HCT116 (cell line): ENCODE measurements at places on chromosomes 7 and 10. TPM values are rescaled to one million over a fixed set of nuclear protein-coding genes. Genes with fewer than 3 reads are reported as not detected.

- H3K27ac ChIP-seq: peak overlapping the region; percentile 17; the same call in 1 of the 2 replicates
- no peaks in the 10 kb centered on the region for H3K27me3 ChIP-seq
- DNase-seq: peak; percentile 31
Measured at GRCh38 chr7:55254596-55255495, 110.3 kb upstream of the LANCL2 start.

The GARIN1A gene
- 0.49 TPM for total RNA-seq

DNA sequence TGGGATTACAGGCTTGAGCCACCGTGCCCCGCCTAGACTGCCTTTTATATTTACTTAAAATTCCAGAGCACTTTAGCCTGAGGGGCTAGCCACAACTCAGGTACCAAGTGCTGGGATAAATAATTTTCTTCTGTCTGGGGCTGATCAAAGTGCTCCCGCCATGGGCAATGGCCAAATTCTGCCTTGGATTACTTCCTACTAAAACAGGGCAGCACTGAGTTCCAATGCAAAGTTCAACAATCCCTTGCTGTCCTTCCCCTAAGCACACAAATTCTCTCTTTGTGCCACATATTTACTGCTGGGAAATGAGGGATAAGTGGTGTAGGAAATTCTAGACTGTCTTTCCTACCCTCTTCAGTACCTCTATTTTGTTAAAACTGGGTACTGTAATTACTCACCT lies 34.4 kb upstream of the ZNF92 start:
- no peak for DNase-seq
- no peaks in the 10 kb centered on the region for H3K36me3 ChIP-seq
- H3K4me3 ChIP-seq: no peak overlapping the region
- no peak overlapping the region for H3K27ac ChIP-seq
- H3K27me3 ChIP-seq: no peaks in the 10 kb centered on the region

DNA sequence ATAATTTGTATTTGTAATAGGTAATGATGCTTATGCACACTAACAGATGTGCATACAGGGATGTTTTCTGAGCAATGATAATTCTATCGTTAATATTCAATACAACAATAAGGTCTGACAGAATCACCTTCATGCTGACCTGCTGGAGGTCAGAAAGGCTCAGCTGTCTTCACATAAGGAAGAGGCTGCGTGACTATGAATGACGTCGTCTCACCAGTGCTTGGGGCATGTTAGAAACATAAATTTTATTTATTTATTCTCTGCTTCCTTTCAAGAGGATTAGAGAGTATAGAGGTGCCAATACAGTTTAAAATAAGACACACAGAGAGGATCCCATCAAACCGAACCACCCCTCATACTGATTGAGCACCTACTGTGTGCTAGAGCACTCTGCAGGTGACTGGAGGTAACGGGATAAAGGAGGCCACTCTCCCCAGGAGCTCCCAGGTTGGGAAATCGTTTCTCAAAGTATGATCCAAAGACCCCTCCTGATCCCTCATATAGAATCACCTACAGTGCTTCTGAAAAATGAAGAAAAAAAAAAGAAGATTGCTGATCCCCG lies 265.6 kb upstream of the NPVF start:
- H3K4me1 ChIP-seq: no peaks in the 10 kb centered on the region
- H3K27me3 ChIP-seq: peaks cover 6% of the 10 kb centered on the region; the same call in 1 of the 2 replicates
- H3K36me3 ChIP-seq: no peaks in the 10 kb centered on the region
- no peak for DNase-seq

GRCh38 chr10:29585488-29585976 lies 49.2 kb downstream of the SVIL start:
- peaks cover 16% of the 10 kb centered on the region for H3K4me1 ChIP-seq
- no peaks in the 10 kb centered on the region for H3K27me3 ChIP-seq
- no peak overlapping the region for H3K27ac ChIP-seq
- no peak for DNase-seq
- H3K36me3 ChIP-seq: no peaks in the 10 kb centered on the region

The PON1 gene
- 0.20 TPM for total RNA-seq

DNA sequence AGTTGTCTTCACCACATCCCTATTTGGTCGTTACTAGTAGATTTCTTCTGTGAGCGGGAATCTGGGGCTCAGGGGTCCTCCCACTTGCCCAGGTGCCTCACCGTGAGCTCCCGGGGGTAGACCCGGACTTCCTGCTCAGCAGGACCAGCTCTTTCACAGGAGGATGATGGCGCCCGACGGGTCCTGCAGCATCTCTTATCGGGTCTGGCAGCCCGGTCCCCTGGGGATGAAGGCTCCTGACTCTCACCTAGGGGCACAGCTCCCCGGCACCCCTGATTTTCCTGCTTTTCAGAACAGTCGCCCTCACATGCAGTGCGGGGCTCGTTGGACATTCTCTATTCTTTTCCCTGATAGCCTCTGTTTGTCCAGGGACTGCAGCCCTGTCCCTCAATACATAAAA lies 33.0 kb upstream of the SHH start:
- no peak overlapping the region for H3K4me3 ChIP-seq
- 0 out of 2 replicates have a peak, but pooled peaks cover 3% of the 10 kb centered on the region for H3K4me1 ChIP-seq
- H3K27me3 ChIP-seq: no peaks in the 10 kb centered on the region
- no peak overlapping the region for H3K27ac ChIP-seq

GRCh38 chr10:63437116-63437949 lies 28.4 kb downstream of the JMJD1C start:
- H3K27ac ChIP-seq: no peak overlapping the region
- no peaks in the 10 kb centered on the region for H3K36me3 ChIP-seq
- peaks cover 37% of the 10 kb centered on the region for H3K4me1 ChIP-seq
- H3K4me3 ChIP-seq: no peak overlapping the region
- H3K27me3 ChIP-seq: no peaks in the 10 kb centered on the region

GRCh38 chr10:129104266-129105045 lies 362.6 kb upstream of the MGMT start:
- H3K4me1 ChIP-seq: no peaks in the 10 kb centered on the region
- DNase-seq: no peak
- no peak overlapping the region for H3K4me3 ChIP-seq
- H3K27me3 ChIP-seq: no peaks in the 10 kb centered on the region
- no peak overlapping the region for H3K27ac ChIP-seq

DNA sequence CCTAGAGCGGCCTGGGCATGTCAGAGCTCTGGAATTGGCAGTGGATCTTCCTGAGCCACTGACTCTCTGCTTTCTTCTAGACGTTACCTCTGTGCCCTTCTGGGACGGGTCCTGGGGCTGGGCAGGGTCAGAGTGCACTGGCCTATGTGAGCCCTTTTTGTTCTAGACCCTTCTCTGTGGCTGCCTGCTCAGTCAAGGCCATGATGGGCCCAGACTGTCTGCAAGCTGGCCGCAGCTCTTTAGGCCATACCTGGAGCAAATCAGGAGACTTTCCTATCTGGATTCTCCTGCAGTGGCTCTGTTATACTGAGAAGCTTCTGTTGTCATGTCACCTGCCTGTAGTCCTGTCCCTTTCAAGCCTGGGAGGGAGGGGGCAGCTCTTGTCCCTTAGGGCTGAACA lies 70.1 kb downstream of the ADCY1 start:
- H3K4me1 ChIP-seq: no peaks in the 10 kb centered on the region
- DNase-seq: no peak
- H3K27ac ChIP-seq: no peak overlapping the region
- H3K4me3 ChIP-seq: no peak overlapping the region

- no peaks in the 10 kb centered on the region for H3K27me3 ChIP-seq
- H3K4me3 ChIP-seq: no peak overlapping the region
- no peak for DNase-seq
- no peak overlapping the region for H3K27ac ChIP-seq
Measured at GRCh38 chr7:151135866-151136843, 31.3 kb downstream of the GBX1 start.

- H3K36me3 ChIP-seq: no peaks in the 10 kb centered on the region
- no peaks in the 10 kb centered on the region for H3K4me1 ChIP-seq
- no peak overlapping the region for H3K4me3 ChIP-seq
Measured at GRCh38 chr10:13810568-13810967, 223.8 kb downstream of the PRPF18 start.

GRCh38 chr7:65978891-65979582 lies 3.0 kb downstream of the GUSB start:
- no peak overlapping the region for H3K27ac ChIP-seq
- no peak overlapping the region for H3K4me3 ChIP-seq
- no peaks in the 10 kb centered on the region for H3K27me3 ChIP-seq
- H3K36me3 ChIP-seq: peaks cover 21% of the 10 kb centered on the region; the same call in 1 of the 2 replicates
- H3K4me1 ChIP-seq: peaks cover 13% of the 10 kb centered on the region

The GNAT3 gene
- not detected for total RNA-seq

DNA sequence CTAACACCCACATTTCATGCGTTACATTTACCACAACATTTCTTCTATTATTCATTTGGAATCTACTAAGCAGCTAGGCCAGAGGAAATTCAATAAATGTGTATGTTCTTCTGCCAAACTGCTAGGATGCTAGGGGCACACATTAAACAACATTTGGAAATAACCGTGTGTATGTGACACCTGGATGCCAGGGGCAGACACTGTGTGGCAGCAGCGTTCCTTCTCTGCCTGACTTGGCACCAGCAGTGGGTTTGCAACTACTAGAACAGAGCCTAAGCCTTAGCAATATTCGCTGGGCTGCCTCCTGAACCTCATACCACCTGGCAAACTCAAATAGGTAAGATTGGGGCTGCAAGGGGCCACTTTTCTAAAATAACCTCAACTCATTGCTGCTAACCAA lies 182.1 kb downstream of the CHCHD3 start:
- H3K4me3 ChIP-seq: no peak overlapping the region
- no peaks in the 10 kb centered on the region for H3K27me3 ChIP-seq
- H3K36me3 ChIP-seq: no peaks in the 10 kb centered on the region
- DNase-seq: no peak
- no peak overlapping the region for H3K27ac ChIP-seq
- H3K4me1 ChIP-seq: no peaks in the 10 kb centered on the region

The C7orf57 gene
- 0.15 TPM for total RNA-seq

DNA sequence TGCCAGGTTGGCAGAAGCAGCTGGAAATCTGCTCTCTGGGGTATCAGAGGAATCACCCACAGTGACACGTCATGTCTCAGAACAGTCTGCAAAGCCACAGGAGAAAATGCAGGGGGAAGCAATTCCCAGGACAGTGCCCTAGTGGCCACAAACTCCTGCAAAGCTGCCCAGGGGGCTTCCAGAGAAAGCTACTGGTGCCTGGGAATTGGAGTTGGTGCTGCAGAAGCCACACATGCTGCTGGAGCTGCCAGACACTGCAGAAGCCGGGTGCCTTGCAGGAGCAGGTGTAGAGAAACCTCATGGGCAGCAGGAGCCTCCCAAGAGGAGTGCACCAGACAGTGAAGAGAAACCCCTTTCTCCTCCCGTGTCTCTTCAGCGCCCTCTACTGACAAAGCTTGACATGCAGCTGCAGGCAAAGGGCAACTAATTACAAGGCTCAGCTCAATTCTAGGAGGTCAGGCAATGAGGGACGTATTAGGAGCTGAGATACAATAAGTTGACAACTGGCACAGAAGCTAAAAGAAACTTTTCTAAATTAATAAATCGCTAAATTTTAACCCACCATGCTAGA lies 30.2 kb upstream of the NUB1 start:
- H3K27me3 ChIP-seq: no peaks in the 10 kb centered on the region
- DNase-seq: no peak
- no peak overlapping the region for H3K27ac ChIP-seq
- H3K36me3 ChIP-seq: no peaks in the 10 kb centered on the region
- H3K4me1 ChIP-seq: no peaks in the 10 kb centered on the region
- H3K4me3 ChIP-seq: no peak overlapping the region

DNA sequence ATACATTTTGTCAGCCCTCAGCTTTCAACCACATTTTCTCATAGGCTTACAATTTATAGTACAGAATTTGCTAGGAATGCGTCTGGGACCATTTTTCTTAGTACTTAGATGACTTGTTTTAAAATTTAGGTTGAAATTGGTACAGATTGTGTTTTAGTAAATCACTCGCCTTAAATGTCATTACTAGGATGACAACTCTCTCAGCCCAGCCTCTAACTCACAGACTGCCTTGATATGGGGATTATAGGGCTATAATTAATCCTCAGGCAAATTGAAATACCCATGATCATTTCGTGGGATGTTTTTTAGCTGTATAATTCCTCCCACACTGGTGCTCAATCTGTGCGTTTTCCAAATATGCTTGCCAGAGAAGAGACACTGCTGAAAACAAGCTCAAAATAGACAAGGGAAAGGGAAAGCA lies 299.7 kb upstream of the AKR1E2 start:
- no peaks in the 10 kb centered on the region for H3K27me3 ChIP-seq
- no peak overlapping the region for H3K27ac ChIP-seq
- no peak for DNase-seq
- peaks cover 7% of the 10 kb centered on the region; the same call in 1 of the 2 replicates for H3K4me1 ChIP-seq
- H3K36me3 ChIP-seq: no peaks in the 10 kb centered on the region

The ZNF786 gene
- 8.5 TPM for total RNA-seq

The DNAJC12 gene
- total RNA-seq: 4.3 TPM

The RPEL1 gene
- 0.10 TPM for total RNA-seq

- H3K27ac ChIP-seq: no peak overlapping the region
- DNase-seq: no peak
- no peaks in the 10 kb centered on the region for H3K4me1 ChIP-seq
- peaks cover 50% of the 10 kb centered on the region for H3K27me3 ChIP-seq
Measured at GRCh38 chr10:98555021-98555619, 108.4 kb upstream of the HPS1 start.

The HOGA1 gene
- 1.6 TPM for total RNA-seq

- peaks cover 16% of the 10 kb centered on the region for H3K4me1 ChIP-seq
- peak overlapping the region; percentile 74; the same call in 1 of the 2 replicates for H3K27ac ChIP-seq
- H3K36me3 ChIP-seq: no peaks in the 10 kb centered on the region
- peak overlapping the region; percentile 70 for H3K4me3 ChIP-seq
- H3K27me3 ChIP-seq: no peaks in the 10 kb centered on the region
- no peak for DNase-seq
Measured at GRCh38 chr10:47383261-47384147, 589 bp downstream of the ZNF488 start.

The ZNF804B gene
- not detected for total RNA-seq

The GALNT17 gene
- not detected for total RNA-seq

GRCh38 chr7:43771573-43771972 lies 13.1 kb downstream of the BLVRA start:
- H3K27me3 ChIP-seq: no peaks in the 10 kb centered on the region
- no peak overlapping the region for H3K27ac ChIP-seq
- H3K4me3 ChIP-seq: no peak overlapping the region

- no peak overlapping the region for H3K27ac ChIP-seq
- no peak for DNase-seq
- peaks cover 50% of the 10 kb centered on the region for H3K4me1 ChIP-seq
- H3K27me3 ChIP-seq: no peaks in the 10 kb centered on the region
Measured at GRCh38 chr7:101169110-101169837, 3.9 kb upstream of the VGF start.

DNA sequence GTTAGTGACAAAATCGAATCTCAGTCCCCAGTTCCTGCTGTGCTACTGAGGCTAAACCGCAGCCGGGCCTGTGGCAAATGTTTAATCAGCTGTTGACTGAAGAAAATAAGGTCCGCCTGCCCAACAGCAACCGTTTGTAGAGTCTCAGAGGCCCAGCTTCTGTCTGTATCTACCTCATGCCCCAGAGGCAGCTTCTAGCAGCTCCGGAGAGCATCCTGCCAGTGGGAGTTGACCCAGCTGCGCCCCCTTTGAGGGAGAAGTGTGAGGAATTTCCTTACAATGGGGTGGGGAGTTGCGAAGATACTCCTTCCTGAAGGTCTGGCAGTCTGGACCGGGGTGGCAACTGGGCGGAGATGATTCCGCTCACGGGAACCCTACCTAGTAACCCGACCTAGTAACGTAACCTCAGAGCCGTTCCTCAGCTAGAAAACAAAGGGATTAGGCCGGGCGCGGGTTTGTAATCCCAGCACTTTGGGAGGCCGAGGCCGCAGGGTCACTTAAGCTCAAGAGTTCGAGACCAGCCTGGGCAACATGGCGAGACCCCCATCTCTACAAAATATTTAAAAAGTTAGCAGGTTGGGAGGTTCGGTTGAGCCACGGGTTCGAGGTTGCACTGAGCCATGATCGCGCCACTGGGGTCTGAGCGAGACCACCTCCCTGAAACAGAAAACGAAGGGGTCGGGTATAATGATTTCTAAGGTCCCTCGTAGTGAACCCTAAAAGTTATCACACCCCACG lies 846 bp upstream of the ZNF775 start:
- H3K4me3 ChIP-seq: peak overlapping the region; percentile 60
- H3K27me3 ChIP-seq: no peaks in the 10 kb centered on the region
- H3K4me1 ChIP-seq: peaks cover 24% of the 10 kb centered on the region
